ENCODE measurements at places on chromosomes 3 and 15. TPM values are rescaled to one million over a fixed set of nuclear protein-coding genes. Genes with fewer than 3 reads are reported as not detected.

DNA sequence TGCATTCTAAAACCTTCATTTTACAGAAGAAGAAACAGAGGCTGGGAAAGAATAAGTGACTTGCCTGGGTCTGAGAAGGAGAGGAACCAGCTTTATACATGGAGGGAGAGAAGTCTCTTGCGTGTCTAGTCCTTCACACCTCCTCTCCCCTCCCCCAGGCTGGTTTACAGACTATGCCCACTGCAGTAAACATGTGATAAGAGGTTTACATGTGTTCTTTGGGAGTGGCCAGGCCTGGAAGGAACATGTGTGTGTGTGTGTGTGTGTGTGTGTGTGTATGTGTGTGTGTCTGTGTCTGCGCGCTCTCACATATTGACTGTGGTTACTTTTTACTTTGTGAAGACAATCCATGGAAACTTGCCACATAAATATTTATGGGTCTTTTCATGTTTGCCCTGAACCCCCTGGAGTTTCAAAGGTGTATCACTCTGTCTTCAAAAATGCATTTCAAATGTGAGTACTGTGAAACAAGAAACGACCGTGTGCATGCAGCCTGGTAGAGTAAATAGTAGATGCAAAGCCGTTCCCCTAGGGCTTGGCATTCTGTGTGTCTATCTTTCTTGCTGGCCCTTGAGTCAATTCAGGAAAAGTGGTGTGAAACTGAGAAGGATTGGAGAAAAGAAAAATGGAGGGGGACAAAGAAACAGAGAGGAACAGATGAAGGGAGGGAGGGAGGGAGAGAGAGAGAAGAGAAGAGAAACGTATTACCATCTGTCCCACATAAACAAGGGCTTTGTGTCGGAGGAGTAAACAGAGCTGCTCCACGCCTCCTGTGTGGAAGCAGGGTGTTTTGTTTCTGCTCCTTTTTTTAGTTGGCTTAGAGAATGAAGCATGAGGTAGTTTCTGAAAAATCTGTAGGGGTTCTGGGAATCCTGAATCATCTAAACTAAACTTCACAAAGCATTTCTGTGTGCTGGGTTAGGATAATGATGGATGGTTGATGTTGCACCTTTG, 51.7 kb downstream of the CLDN11 start:
- no peak for DNase-seq

DNA sequence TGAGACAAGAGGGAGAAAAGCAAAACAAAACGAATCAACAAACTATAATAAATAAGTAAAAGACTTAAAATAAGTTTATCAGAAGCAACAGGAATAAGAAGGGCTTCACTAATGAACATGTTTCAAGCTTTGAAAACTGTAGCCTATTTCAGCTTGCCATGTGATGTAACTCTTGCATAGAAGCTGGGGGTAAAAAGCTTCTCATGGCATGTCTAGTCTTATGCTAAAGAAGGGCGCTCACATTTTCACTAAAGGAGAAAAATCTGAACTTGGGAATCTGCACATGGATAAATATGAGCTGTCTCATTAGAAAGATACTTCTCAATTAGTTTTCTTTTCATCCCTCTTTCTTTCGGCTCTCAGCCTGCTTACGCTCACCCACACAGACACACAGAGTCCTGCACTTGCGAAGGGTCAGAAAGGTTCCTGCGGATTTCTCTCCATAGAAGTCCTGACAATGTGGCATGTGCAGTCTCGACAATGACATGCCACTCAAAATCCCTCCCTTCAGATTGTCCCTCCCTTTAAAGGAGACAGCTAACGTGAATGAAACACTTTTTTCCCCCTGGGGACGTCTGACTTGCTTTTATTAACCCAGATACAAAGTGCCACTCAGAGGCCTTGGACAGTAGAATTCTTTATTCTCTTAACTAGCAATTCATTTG, 568.9 kb upstream of the NR2F2 start:
- DNase-seq = no peak

GRCh38 chr3:2090095-2090911, 8.4 kb upstream of the CNTN4 start:
- DNase-seq = no peak

DNA sequence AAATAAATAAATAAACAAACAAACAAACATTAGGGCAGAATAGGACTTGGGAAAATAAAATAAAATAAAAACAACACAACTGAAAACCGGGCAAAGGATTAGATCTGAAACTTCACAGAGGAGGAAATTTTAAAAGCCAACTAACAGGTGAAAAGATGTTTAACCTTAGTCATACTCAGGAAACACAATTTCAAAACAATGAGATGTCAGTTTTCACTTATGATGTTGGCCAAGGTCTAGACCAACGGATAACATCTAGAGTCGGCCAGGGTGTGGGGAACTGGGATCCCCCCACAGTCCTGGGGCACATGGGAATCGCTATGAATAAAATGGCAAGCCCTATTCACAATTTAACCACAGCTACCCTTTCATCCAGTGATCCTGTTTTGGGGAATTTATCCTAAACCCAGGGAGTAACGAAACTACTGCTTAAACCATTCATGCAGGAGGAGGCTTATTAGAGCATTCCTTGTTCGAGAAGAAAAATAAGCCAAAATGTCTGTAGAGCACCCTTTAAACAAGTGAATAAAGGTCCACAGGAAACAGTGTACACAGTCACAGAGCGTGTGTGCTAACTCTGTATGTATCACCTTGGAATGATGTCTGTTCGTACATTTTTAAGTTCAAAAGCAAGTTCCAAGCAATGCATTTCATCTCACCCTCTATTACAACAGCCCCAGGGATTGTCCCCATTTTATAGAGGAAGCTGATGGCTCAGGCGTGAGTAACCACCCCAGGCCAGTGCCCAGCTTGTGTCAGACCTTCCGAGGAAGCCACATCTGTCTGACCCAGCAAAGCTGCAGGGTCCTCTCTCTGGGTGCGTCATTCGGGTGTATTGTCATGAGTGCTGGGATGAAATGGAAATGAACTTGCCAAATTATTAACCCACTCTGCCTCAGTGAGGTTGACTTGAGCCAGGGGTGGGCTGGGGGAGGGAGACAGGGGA, 6.3 kb upstream of the ANPEP start:
- DNase-seq = peak; percentile 27

- no peak for DNase-seq
These were observed 1.7 kb upstream of the FBXW12 start for GRCh38 chr3:48370333-48370713.

DNA sequence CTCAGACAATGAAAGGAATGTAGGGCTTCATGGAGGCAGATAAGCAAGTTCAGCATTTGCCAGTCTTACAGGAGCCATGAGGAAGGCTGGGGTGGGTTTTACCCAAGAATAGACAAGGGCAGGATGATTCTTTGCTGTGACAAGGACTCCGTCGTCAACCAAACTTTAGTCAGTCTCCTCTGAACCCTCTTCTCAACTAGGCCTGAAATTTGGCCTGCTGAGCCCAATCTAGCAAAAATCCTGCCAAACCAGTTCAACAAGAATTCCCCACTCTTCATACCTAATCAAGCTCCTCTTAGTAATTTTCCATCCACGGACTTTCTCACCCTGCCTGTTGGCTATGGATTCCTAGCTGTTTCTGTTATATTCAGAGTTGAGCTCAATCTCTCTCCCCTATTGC, 280.5 kb downstream of the TBL1XR1 start:
- no peak for DNase-seq

- DNase-seq = no peak
These were observed 6.4 kb downstream of the SNX4 start for GRCh38 chr3:125513490-125514115.

CPLX3 gene
- total RNA-seq = not detected

GRCh38 chr3:72821161-72821781, 27.0 kb downstream of the SHQ1 start:
- DNase-seq = no peak

SPINK8 gene
- total RNA-seq = not detected

DNA sequence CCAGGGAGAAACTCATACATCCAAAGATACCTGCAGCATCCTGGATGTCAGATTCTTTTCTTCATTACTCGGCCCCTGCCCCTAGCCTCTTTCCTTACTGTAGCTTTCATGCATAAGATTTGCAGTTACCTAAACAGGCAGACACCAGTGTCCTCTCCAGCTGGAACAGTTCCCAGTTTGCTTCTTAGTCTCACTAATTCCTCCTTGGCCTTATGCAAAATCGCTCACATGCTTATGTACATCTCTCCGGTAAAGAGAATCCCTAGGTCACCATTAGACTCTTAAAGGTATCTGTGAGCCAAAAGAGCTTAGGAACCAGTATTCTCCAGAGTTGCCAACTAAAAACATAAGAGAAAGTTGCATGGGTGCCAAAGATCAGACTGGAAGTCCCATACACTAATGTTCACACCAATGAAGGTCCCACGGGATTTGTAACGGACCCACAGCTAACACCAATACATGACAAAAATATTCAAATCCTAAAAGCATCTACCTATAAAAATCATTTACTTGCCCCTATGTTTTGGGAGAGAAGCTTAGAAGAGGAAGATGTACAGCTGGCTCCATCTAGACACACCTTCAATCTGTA, 66.6 kb downstream of the CBLB start:
- DNase-seq = no peak

MEIS2 gene
- 40.4 TPM for total RNA-seq

TMC3 gene
- not detected for total RNA-seq

PPP1R14D gene
- 197 TPM for total RNA-seq

DNA sequence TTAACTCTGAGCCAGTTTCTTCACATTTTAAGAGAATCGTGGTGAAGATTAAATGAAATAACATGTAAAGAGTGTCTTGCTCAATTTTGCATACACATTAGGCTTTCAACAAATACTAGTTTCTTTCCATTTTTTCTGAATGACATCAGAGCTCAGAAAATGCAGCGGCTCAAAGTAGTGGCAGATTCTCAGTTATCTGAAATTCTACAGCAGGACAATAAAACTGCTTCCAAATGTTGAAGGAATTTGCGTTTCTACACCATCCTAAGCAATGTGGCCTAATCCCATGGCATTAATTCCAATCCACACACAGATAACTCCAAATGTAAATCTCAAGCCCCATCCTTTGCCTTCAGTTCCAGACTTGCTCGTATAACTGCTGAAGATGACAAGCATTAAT, 115.8 kb downstream of the PLCH1 start:
- DNase-seq = no peak

DNA sequence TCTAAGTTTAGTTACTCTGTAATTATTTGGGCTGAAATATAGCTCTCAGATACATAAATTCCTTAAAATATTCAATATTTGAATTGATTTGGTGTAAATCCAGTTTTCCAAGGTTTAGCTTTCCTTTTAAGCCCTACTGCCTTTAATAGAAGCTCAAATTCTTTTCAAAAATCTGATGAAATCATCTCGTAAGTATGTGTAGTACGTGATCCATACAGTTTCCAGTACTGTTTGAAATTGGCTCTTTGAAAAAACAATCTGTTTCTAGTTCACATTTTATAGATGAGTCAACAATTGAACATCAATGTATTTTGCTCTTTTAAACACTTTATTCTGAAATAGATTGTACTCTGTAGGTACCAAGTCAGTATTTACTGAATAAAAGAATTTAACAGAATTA, 84.2 kb downstream of the LRRC49 start:
- DNase-seq = no peak

SETD2 gene
- 173 TPM for total RNA-seq

RAD18 gene
- total RNA-seq = 7.8 TPM

DNA sequence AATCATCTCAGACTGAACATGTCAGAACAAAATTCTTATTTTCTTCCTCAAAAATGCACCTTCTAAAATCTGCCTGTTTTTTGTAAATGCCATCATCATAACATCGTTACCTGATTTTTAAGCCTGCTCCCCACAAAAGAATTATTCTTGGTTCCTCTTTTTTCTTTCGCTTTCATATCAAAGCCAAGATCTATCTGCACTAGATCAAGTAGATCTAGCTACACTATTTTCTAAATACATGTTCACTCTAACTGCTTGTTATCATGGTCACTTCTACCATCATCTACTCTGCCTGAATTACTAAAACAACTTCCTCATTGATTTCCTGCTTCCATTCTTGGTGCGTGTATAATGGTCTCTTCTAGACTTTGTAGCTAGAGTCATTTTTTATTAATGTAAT, 217.7 kb downstream of the ARPP21 start:
- DNase-seq = no peak

GRCh38 chr3:144148356-144148755, 176.7 kb downstream of the DIPK2A start:
- no peak for DNase-seq

DNA sequence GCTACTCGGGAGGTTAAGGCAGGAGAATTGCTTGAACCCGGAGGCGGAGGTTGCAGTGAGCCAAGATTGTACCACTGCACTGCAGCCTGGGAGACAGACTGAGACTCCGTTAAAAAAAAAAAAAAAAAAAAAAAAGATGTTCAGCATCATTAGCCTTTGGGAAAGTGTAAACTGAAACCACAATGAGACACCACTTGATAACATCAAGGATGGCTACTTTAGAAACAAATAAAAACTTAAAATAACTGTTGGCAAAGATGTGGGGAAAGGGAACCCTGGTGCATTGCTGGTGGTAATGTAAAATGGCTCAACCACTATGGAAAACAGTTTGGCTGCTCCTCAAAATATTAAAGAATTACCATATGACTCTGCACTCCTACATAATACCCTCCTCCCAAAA, 1.9 kb downstream of the LEO1 start:
- DNase-seq = no peak

GRCh38 chr15:101070502-101071273, 151.5 kb downstream of the LRRK1 start:
- DNase-seq = peak; percentile 15

GRCh38 chr3:57078635-57079473, 18.4 kb downstream of the SPATA12 start:
- no peak for DNase-seq

DNA sequence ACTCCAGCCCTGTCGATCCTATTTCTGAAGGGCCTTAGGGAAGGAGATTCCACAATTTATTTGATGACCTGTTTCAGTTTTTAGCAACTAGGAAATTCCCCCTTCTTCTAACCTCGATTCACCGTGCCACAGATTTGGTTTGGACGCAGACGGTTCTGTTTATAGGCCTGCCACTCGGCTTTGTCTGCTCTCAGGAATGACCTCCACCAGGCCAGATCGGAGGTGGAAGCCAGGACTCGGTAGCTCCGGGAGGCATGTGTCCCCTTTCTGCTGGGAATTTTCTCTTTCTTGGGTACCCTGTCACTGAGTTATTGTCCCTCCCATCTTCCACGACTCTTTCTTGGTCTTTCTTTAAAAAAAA, 85.5 kb upstream of the ETV5 start:
- no peak for DNase-seq

DNA sequence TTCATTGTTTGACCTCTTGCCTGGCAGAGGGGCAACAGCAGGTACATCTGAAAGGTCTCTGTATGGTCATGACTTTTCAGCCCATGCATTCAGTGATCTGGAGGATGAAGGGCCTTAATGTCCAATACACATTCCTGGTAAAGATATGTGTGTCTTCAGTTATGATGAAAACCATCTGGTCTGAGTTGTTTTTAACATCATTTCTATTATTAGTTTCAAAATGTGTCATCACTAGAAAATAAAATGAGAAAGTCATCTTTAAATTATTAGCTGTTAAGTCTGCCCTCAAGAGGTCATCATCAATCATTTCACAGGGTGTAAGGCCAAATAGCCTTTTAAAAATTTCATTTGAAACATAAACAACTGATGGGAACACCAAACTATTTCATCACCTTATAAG, 92.1 kb upstream of the PLSCR4 start:
- no peak for DNase-seq

OXNAD1 gene
- total RNA-seq = 45.4 TPM

GRCh38 chr3:110783541-110783940, 288.1 kb upstream of the NECTIN3 start:
- no peak for DNase-seq
